Skeletal muscle tissue (tissue), 5 donors: ENCODE measurements at places on chromosomes 4 and X. TPM values are rescaled to one million over a fixed set of nuclear protein-coding genes. Genes with fewer than 3 reads are reported as not detected.

Gene TKTL2
- under 0.01 TPM for total RNA-seq

Gene MAGEA9B
- total RNA-seq, result not detected

Gene RHOXF1
- not detected for total RNA-seq

Gene TADA2B
- 19.3 TPM for total RNA-seq

Gene SHROOM3
- total RNA-seq, result 21.4 TPM

Gene HTN3
- not detected for total RNA-seq

Gene FAM47E
- total RNA-seq, result 0.52 TPM

Gene SYTL5
- not detected for total RNA-seq

Gene DDIT4L
- total RNA-seq, result 61.6 TPM

Gene PAPSS1
- 39.7 TPM for total RNA-seq

Gene HSFX3
- total RNA-seq, result not detected

Gene STPG2
- total RNA-seq, result 0.52 TPM

Gene IL13RA2
- 1.0 TPM for total RNA-seq

Gene ACOX3
- 21.9 TPM for total RNA-seq

Gene MAGEB17
- not detected for total RNA-seq

Gene ZRSR2
- 2.6 TPM for total RNA-seq

Gene P2RY10
- total RNA-seq, result 0.52 TPM

Gene GAGE12H
- total RNA-seq, result not detected

Gene SPOCK3
- total RNA-seq, result 1.0 TPM

Gene DTHD1
- under 0.01 TPM for total RNA-seq

Gene COX7B
- 319 TPM for total RNA-seq

Gene GPRASP1
- total RNA-seq, result 8.9 TPM

Gene SATL1
- under 0.01 TPM for total RNA-seq
